ENCODE measurements at places on chromosomes 3 and 15.

- DNase-seq, result peak; percentile 83
These were observed 45.9 kb downstream of the SUMF1 start for GRCh38 chr3:4421121-4421520.

DNA sequence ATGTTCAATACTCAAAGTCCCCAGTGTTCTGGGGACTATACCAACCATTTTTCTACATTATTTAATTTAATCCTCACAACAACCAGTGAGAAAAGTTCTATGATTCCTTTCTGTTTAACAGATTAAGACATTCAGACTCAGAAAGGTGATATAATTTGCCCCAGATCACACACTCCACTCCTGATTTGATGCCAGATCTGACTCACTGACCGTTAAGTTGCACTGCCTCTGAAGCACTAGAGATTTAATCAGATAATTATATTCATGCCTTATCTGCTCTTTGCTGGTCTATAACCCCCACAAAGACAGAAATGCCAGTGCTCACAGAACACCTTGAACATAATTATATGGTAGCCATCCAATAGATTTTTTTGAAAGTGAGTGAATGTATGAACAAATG lies 501.0 kb downstream of the IGSF11 start:
- no peak for DNase-seq

- peak; percentile 97 for DNase-seq
These were observed 103.4 kb upstream of the HACD2 start for GRCh38 chr3:123688241-123688747.

GRCh38 chr3:190169877-190170276 lies 49.2 kb upstream of the P3H2 start:
- DNase-seq, result no peak

- no peak for DNase-seq
These were observed 253.0 kb upstream of the NSMCE3 start for GRCh38 chr15:29522373-29523276.

DNA sequence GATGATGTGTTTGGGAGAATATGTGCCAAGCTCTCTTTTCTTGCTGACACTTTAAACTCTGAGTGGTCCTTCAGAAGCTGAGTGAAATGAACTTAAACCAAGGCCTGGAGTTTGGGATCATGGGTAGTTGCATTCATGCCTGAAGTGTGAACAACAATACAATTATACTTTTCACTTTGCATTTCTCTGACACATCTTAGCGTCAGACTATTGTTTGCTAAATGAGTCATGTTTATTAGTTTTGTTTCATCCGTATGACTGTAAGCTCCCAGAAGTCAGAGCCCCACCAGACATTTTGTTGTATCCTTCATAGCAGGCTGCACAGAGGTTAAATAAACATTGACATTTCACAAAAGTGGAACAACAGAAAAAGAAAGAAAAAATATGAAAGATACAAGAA lies 542.6 kb downstream of the TUSC7 start:
- peak; percentile 52 for DNase-seq

DNA sequence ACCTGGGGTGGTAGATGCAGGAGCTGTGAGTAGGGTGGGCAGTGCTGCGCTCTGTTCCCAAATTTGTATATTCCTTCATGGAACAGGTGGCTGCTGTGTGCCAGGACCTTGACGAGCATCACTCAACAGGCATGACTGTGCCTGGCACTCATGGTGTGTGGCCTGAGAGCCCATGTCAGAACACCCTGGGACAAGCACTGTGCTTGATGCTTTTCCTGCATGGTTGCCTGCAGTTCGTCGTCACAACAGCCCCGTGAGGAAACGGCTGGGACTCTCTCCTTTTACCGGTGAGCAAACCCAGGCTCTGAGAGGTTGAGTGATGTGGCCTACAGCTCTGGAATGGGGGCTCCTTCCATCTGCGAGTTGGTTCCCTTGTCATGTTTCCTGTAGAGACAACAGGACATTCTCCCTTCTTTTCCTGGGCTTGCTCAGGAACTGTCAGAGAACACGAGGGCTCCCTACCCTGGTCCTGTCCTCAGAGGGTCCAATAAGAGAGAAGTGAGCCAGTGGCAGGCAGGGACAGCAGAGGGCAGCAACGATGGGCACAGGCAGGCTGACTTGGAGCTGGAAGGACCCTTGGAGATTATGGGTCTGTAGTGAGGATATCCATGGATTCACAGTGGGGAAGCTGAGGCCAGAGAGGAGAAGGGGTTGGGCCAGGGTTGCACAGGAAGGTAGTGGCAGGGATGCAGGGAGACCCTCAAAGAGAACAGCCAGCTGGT lies 37.4 kb downstream of the PRKCD start:
- no peak for DNase-seq

GRCh38 chr15:34119291-34119690 lies 17.4 kb downstream of the PGBD4 start:
- DNase-seq, result peak; percentile 30

- no peak for DNase-seq
These were observed 19.9 kb downstream of the TMEM212 start for GRCh38 chr3:171862993-171863521.

DNA sequence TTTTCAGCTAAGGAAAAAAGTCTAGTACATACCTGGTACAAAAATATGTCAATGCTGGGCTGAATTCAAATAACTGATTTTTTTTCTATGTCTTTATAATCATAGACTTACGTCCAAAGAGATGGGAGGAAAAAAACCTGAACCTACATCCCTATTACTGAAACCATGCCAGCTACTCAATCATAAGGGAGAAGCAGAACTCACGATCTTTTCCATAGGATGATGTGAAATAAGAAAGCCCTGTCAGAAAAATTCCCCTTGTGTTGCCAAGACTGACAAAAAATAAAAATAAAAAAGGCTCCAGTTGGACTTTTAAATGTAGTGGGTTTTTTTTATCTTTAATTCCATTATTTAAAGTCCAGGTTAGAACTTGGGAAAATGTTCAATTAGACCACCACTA lies 3.3 kb downstream of the MSL2 start:
- peak; percentile 36 for DNase-seq

- no peak for DNase-seq
These were observed 83.5 kb downstream of the EOMES start for GRCh38 chr3:27638594-27638993.

DNA sequence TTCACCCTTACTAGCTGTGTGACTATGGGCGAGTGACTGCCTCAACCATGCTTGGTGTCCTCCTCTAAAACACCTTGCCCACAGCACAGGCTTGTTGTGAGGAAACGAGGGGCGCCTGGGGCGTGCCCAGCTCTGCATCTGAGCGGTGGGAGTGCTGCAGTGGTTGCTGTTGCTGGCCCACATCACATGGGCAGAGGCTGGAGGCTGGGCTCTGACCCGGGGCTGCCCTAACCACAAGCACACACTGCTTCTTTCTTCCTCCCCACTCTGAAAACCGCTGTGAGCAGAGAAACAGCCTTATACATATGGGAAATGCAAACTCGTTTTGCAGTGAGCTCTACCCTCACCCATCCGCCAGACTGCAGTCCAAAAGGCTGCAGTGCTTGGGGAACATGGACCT lies 74.8 kb upstream of the RPL32 start:
- no peak for DNase-seq

GRCh38 chr15:77596821-77597803 lies 35.6 kb downstream of the LINGO1 start:
- DNase-seq, result no peak

DNA sequence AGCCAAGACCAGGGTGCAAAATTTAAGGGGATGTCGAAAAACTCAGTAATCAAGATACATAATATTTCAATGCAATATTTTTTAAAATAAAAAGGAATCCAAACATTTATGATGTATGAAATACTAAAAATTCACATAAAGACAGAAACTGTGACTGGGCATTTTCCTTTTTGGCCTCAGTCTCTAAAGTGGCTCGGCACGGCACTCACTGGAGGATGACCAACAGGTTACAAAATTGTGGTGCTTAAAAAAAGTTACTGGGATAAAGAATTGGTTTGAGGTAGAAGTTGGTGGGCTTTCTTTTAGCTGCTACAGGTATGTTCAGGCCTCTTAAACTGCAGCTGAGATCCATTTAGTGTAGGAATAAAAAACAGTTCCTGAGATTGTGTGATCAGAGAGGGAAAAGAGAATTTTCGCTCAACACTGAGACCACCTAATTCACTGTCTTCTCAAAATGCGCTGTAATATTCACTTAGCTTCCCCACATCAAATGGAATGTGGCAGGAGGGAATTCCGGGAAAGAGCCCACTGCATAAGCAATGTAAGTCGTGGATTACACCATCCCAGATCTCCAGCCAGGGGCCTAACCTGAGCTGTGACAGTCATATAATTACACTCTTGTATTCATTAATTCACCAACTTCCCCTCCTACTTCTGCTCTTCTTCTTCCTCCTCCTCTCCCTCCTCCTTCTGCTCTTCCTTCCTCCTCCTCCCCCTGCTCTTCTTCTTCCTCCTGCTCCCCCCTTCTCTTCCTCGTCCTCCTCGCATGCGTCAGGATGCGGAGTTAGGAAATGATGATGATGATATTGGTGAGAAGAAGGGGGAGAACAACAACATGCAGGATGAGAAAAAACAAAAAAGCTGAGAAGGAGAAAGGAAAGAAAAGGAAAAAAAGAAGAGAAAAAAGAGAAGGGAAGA lies 45.9 kb downstream of the HES1 start:
- no peak for DNase-seq

DNA sequence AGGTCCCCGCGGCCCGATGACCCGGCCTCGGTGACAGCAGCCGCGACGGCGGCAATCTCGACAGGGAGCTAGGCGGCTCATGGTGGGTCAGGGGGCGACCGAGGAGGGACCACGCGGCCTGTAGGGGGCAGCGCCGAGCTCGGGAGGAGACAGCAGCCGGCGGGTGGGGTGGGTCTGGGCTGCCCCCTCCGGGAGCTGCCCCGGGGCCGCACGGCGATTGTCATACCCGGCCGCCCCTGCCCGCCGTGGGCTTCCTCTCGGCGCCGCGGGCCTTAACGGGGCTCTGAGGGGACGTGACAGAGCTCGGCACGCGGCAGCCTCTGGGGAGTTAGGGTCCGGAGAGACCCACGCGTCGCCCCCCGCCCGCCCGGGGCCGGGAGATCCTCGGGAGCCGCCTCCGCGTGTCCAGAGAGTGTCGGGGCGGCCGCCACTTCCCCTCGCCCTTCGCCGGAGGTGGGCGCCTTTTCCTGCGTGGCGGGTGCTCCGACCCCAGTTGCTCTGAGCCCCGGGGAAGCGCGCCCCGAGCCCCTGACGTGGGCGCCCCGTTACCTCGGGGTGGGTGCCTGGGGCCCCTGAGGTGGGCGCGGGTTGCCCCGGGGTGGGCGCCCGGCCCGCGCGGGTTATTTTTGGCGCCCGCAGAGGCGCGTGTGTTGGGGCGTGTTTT lies 539 bp upstream of the PLCL2 start:
- DNase-seq, result peak; percentile 51

DNA sequence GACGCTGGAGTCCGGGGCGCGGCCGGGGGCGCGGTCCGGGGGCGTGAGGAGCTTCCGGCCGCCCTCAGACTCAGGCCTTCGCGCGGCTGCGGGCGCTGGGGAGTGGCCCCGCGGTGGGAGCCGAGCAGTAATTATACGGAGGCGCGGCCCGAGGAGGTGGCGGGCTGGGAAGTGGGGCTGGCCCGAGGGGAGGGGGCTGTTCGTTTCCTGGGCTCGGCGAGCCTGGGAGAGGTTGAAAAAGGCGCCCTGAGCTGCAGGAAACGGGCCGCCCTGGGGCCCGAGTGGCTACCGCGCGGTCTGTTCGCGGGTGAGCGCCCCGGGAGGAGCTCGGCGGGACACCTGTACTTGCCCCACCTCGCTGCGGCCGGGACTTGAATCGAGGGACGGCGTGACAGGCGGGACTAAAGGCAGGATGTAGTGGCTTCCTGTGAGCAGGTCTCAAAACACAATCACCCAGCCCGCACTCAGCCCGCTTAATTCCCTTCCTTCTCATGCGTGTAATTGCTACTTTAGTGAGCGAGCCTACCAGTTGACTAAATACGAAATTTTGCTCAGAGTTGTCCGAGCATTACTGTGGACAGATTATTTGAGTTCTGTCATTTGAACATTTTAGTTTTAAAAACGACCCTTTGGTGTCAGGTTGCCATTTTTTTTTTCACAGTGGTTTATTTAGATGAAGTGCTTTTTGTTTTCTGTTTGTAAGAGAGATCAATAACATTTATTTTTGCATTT lies 860 bp downstream of the RASA2 start:
- DNase-seq, result peak; percentile 76

DNA sequence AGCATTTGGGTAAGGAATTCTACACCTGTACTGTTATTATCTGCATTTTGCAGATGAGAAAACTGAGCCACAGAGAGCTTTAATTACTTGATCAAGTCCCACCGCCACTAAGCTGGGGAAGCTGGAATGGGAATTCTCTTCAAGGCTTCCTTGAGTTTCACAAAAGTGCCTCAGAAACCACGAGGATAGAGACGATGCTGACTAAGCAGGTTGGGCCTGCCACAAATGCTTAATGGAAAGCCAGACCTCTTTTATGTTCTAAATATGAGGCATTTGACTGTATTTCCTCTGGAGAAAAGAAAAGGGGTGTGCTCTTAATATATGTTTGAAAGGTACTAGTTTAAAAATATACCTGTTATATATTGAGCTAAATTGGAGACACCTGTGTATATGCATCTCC lies 34.7 kb downstream of the ADAMTS9 start:
- DNase-seq, result no peak

- peak; percentile 31 for DNase-seq
These were observed 14.5 kb downstream of the NCBP2 start for GRCh38 chr3:196927571-196928453.

- DNase-seq, result no peak
These were observed 216.4 kb downstream of the TCF12 start for GRCh38 chr15:57134851-57135250.

GRCh38 chr15:101044625-101045235 lies 125.6 kb downstream of the LRRK1 start:
- DNase-seq, result no peak

DNA sequence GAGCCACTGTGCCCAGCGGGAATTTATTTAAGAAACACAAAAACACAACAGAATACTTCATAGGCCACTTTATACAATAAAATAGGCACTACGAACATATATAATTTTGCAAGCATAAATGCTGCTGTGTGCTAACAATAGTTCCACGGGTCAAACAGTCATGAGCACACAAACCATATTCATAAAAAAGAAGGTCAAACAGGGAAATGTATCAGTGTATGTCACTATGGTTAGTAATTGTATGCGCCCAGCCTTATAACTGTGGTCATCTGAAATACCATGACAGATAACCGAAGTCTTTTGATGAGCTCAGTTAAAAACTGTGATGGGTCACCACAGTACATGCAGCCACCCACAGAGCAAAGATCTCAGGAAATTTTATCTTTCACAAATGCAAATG lies 38.1 kb upstream of the NR2C2 start:
- no peak for DNase-seq

- no peak for DNase-seq
These were observed 14.1 kb upstream of the SLC35G2 start for GRCh38 chr3:136804813-136805212.

Measured in GM23248 (cell line).